AG04450 (cell line): ENCODE measurements at places on chromosomes 13 and 19. TPM values are rescaled to one million over a fixed set of nuclear protein-coding genes. Genes with fewer than 3 reads are reported as not detected.

GRCh38 chr19:16898361-16899015, 9.7 kb downstream of the F2RL3 start:
- no peak for DNase-seq

DNA sequence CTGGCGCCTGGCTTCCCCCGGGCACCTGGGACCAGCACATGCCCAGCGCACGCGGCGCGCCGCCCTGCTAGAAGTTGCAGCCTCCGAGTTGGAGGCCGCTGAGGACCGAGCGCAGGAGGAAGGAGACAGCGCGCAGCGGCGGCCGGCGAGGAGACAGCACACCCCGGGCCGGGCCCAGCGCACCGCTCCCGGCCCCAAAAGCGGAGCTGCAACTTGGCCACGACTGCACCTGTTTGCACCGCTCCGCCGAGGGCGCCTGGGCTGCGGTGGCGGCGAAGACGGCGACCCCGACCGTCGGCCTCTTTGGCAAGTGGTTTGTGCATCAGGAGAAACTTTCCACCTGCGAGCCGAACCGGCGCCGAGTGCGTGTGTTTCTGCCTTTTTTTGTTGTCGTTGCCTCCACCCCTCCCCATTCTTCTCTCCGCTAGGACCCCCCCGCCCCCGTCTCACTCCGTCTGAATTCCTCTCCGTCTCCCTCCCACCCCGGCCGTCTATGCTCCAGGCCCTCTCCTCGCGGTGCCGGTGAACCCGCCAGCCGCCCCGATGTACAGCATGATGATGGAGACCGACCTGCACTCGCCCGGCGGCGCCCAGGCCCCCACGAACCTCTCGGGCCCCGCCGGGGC, at the start of gene SOX1:
Gene SOX1 (plus strand): TSS at position 34 of the 626 bp plus-strand sequence. CDS start 510 bp downstream, at position 544.
- no peak for DNase-seq

Gene ZNF701
- 6.6 and 8.2 TPM in 2 replicates for polyA plus RNA-seq

- no peak for DNase-seq
Measured at GRCh38 chr19:51356159-51356801, 9.9 kb downstream of the ETFB start.

DNA sequence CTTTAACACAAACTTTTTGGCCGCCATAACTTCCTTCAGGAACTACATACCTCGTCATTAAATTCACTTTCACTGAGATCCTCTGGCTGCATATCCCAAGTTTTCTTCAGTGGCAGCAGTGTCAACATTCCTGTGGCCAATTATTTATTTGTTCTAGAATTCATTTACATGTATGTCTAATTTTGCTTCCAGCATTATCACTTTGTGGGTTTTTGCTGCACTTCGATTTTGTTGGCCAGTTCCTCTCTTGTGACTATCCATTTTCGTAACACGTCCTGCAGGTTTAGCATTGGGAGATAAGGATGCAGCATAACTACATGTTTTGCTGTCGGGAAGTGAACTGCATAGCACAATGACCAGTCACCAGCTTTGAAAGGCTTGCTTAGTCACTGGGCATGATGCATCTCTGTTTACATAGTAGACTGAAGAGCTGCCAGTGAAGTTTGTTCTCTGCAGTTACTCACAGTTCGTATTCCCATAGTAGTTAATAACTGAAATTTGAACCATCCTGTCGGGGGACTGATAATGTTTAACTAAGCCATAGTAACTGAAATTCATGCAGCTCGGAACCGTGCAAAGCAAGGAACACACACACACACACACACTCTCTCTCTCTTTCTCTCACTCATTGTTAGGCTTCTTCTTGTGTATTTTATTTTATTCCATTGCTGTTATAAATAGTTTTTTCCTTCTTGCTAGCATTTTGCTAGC, 28.3 kb downstream of the ZNF507 start:
- DNase-seq: peak; percentile 97

- no peak for DNase-seq
Measured at GRCh38 chr13:45940061-45940460, 88.5 kb upstream of the SIAH3 start.

DNA sequence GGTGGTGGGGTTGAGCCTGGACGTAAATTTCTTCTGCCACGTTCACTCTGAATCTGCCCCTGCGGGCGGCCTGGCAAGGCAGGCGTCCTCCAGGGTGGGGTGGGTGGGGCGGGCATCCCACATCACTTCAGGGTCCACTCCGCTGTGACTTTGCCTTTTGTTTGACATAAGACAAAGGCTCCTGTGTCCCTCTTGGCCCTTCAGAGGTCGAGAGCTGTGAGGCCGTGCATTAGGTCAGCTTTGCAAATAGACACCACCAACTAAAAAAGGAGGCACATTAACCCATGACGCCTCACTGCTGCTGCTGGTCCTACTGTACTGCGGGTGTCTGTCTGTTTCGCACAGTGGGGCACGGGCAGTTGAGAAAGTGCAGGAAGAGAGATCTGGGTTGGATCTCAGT, 10.5 kb upstream of the ZNF536 start:
- DNase-seq: no peak

Gene TNFSF9
- polyA plus RNA-seq: 0.14 and 0.16 TPM in 2 replicates

DNA sequence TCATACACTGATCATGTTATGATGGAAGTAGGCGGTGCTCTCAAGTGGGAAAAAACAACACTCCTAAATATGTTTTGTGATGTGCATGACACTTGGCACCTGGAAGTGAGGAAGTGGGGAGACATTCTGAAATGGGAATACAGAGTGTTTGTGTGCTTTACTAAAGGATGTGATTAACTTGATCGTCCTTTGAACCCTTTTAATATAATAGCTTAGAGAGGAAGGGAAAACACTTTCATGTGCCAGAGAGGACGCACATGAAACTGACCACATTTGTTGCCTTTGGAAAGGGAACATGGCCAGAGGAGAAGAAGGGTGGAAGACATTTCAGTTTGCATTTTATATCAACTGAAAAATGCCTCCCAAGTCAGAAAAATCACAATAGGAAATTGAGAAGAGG, 31.4 kb downstream of the SMAD9 start:
- DNase-seq: no peak

DNA sequence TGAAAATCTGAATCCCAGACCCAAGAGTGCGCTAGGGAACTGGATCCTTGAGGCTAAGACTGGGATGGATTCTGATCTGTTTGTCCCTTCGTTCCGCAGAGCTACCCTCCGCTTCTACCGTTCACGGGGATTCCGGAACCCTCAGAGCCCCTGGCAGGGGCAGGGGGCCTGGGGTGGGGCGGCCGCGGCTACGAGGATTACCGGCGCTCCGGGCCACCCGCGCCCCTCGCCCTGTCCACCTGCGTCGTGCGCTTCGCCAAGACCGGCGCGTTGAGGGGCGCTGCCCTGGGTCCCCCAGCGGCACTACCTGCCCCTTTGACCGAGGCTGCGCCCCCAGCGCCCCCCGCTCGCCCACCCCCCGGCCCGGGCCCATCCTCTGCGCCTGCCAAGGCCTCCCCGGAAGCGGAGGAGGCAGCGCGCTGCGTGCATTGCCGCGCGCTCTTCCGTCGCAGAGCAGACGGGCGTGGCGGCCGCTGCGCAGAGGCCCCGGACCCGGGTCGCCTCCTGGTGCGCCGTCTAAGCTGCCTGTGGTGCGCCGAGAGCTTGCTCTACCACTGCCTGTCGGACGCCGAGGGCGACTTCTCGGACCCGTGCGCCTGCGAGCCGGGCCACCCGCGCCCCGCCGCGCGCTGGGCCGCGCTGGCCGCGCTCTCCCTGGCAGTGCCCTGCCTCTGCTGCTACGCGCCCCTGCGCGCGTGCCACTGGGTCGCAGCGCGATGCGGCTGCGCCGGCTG, 7.1 kb downstream of the SPRED3 start:
- DNase-seq: no peak

DNA sequence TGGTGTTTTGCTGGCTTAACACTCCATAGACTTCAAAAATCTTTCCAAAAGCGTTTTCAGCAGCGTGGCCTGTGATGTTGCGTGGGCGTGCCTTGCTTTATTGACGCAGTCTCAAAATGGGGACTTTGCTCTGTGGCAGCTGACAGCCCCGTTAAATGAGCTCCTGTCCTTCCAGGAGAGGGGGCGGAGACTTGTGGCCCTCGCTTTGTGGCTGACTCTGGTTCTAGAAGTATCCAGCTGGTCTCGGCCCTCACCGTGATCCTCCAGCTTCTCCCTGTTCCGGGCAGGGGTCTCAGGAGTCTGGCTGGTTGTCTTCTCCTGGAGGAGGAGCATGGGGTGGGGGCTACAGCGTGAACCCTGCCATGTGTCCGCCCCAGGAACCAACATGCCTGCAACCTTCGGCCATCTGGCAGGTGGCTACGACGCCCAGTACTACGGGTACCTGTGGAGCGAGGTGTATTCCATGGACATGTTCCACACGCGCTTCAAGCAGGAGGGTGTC, 8.4 kb upstream of the ZNF554 start:
- no peak for DNase-seq

GRCh38 chr13:28819046-28819730, 951 bp upstream of the MTUS2 start:
- no peak for DNase-seq

GRCh38 chr13:36778083-36778671, 40.8 kb upstream of the RFXAP start:
- DNase-seq: peak; percentile 81

GRCh38 chr19:39408392-39409207, 2.0 kb downstream of the ZFP36 start:
- DNase-seq: no peak

- no peak for DNase-seq
Measured at GRCh38 chr13:99335603-99336002, 28.4 kb upstream of the GPR183 start.

- DNase-seq: no peak
Measured at GRCh38 chr13:54593504-54593903, 1564.9 kb downstream of the OLFM4 start.

DNA sequence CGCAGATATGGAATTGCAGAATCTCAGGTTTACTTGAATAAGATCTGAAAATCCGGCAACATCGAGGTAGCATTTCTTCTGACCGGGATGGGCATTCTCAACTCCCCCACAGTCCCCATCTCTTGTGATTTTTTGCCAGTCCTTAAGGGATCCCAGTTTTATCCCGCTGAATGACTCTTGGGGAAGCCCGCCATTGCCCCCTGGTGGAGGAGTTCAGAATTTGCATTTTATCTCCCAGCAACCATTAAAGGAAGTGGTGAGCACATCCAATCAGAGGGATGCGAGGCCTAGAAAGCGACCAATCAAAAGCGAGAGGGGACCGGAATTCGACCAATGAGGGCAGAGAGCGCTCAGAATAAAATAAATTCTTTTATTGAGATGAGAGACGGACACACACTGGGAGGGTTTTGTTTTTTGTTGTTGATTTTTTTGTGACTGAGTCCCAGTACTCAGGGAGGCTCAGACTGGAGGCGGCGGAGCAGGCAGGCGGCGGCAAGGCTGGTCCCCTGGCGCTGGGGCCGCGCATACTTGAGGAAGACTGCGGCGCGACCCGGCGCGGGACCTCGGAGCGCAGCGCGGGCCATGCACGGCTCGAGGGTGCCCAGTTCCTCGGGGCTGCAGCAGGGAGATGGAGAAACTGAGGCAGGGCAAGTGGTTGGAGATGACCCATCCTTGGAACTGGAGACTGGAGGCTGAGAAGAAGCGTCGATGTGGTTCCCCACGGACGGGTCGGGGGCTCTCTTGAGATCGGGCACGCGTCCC, 3.9 kb upstream of the TTC9B start:
- peak; percentile 73 for DNase-seq

Gene NCLN
- 27.1 and 40.3 TPM in 2 replicates for polyA plus RNA-seq

Gene DAND5
- not detected in 2 replicates for polyA plus RNA-seq

- DNase-seq: no peak
Measured at GRCh38 chr13:114143806-114144605, 11.6 kb upstream of the RASA3 start.

DNA sequence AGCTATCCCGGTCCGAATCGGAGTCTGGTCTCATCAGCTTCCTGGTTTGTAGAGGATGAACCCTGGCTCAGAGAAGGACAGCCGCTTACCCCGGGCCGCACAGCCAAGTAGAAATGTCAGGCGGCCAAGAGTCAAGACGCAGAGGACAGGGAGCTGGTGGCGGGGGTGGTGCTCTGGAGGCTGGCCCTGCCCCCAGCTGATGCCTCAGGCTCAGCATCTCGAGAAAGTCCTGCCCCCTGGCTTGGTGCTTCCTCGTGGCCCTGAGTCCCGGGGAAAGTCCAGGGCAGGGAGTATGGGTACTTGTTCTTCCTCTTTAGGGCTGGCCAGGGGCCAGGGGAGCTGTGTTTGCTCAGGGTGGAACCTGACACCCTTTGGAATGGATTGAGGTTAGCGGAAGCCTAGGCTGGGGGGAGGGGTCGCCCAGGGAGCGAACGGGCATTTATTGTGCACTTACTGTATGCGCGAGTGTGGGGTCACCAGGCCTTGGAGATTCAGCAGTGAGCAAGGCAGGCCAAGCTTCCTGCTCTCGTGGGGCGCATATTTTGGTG, 2.2 kb downstream of the TJP3 start:
- DNase-seq: no peak

Gene C1QTNF9B
- 0.63 and 0.87 TPM in 2 replicates for polyA plus RNA-seq

DNA sequence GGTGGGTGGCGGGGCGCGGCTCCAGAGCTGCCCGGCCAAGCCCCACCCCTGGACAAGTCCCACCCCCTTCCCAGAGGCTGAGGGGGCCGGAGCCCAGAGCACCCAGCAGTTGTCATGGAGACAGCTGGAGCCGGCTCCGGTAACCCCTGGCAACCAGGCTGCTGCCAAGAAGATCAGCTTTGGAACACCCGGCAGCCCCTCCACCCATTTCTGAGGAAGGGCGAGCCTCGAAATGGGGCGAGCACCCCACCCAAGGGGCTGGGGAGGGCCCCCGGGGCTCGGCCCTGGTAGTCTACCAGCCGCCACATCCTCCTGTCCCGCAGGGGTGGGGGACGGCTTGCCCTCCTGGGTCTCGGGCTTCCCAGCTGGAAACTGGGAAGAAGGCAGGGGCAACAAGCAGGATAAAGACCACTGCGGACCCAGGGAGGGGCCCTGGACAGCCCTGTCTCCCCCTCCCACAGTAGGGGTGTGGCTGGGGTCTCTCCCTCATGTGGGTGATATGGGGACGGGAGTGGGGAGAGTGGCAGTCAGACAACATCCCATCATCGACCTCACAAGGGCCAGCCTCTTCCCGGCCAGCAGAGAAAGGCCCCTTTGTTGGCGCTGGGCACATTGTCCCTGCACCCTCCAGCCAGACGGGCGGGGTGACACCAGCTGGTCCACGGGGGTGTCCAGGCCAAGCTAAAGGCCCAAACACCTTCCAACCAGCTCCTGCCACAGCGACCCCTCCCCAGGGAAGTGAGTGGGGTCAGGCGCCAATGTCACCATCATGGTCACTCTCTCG, 1.5 kb downstream of the CERS1 start:
- DNase-seq: no peak
